ENCODE measurements at places on chromosomes 2 and 18.

GRCh38 chr2:27400348-27401135 lies 8.8 kb downstream of the PPM1G start:
- DNase-seq: no peak

DNA sequence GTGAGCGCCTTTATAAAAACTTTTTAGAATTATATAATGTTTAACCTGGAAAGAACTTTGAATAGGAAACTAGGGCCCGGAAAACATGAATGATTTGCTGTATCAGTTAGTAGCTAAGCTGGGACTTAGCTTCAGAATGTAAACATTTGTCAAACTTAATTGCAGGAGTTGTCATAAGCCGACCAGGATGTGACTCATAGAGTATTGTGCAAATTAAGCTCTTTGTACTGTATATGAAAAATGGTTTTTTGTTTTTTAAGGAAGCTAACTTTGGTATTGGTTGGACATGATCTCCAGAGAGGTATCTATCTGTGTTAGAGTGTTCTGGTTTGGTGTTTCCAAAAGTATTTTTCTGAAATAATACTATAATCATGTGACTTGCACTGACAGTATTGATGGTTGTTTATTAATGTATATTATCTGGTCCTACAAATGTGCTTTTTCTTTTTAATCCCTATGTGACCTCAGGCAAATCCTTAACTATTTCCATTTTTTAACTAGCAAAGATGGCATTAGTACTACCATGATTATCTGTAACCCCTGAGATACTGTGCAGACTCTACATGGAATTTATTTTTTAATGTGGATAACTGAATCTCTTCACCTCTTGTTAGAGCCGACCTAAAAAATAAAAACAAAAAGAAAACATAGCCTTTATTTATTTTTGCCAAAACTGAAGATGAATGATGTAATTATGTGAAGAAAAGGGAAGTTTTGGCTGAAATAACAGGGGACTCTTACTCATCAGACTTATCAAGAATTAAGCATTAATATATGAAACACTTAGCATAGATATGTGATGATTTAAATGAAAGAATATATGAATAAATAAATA lies 11.7 kb downstream of the YIPF4 start:
- DNase-seq: peak; percentile 31

DNA sequence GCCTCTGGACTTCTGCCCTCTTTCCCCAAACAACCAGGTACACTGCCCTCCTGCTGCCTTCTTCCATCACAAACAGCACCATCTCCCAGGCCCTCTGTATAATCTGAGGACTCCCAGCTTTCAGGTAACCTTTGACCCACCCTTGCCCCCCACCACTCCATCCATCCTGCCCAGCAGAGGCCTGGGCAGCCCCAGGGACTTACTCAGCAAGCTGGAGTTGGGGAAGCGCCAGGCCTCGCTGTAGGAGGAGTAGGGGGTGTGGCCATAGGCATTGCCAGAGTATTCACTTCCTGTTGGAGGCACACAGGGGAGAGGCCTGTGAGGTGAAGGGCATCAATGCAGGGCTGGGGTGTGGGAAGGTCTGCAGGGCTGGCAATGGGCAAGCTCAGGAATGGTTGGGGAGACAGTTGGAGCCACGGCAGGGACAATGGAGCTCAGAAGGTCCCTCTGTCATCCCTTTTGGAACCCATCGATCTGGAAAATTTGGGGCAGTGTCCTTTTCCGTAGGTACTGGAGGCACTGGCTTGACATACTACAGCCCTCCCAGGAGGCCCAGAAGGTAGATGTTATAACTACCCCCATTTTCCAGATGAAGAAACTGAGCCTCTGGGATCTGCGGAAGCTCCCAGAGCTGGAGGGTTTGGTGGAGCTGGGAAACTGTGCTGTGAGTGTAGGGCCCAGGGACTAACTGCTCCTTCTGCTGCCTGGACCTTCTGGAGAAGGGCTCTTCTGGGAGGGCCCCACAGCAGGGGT lies 46.3 kb downstream of the PSD4 start:
- DNase-seq: peak; percentile 55

- no peak for DNase-seq
Measured at GRCh38 chr2:179953359-179953758, 53.7 kb downstream of the CWC22 start.

GRCh38 chr2:19790291-19790690 lies 111.5 kb downstream of the TTC32 start:
- DNase-seq: no peak

GRCh38 chr2:206915121-206915520 lies 24.2 kb upstream of the CPO start:
- DNase-seq: peak; percentile 69

GRCh38 chr18:45168866-45169600 lies 446.2 kb upstream of the SLC14A2 start:
- no peak for DNase-seq

GRCh38 chr2:105934467-105934866 lies 189.8 kb downstream of the NCK2 start:
- no peak for DNase-seq

- no peak for DNase-seq
Measured at GRCh38 chr2:38016219-38016618, 59.7 kb downstream of the CYP1B1 start.

GRCh38 chr2:100289020-100289419 lies 33.3 kb downstream of the LONRF2 start:
- DNase-seq: no peak

DNA sequence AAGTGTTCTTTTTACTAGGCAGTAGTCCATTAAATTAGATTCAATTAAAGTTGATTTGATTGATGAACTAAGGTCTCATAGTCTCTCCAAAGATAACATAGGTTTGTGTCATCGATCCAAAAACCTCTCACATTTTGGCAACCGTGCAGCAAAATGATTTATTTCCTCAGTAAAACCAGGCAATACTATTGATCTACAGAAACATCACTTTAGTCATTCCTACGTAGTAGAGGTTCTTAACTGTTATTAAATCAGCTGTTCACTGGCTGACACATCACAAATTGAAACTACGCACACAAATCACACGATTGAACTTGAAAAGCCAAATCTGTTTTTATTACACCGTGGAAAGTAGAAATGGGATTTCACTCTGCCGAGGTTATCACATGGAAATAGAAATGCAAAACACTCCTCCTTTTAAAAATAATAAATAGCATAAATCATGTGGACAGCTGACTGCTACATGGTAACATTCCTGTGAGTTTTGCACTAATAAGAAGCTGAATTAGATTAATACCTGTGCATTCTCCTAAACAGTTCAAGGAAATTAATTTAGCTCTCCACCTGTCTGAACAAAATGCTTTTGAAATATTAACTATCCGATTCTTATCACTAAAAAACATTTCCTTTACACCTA lies 262.5 kb downstream of the CDH20 start:
- DNase-seq: no peak

GRCh38 chr2:129459200-129459876 lies 520.1 kb upstream of the RAB6C start:
- no peak for DNase-seq

- peak; percentile 37 for DNase-seq
Measured at GRCh38 chr2:88054782-88055370, 707 bp downstream of the KRCC1 start.

GRCh38 chr2:81645745-81646301 lies 1341.3 kb upstream of the LRRTM1 start:
- DNase-seq: no peak

DNA sequence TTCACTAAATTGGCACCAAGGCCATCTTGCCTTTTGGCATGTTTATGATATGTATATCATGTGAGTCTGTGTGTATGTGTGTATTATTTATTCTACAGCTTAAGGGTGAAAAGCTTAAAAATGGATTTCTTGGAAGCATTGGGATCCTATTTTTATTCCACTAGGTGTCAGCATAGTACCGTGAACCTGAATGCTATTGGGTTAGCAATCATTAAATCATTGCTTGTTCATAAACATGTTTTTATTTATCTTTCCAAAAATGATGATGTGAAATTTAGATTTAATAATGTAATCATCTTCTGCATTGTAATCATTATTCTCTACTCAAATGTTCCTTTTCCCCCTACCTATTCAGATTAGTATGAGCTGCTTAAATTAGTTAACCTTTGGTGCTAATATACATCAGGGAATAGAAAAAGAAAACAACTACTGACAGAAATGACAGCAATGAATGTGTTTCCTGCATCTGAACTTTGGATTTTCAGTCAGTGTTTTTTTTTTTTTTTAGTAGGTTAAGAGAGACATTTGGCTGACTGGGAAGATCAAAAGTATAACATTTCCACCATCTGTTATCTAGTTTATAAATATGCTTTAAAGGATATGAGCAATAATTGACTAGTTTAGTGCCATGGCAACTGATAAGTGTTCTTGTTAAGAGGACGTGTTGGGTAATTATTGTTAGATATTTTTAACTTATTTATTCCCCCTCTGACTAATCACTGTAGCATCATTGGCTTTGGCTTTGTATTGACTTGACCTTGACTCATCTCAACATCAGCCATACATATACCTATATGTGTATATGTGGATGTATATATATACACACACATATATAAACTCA lies 14.1 kb upstream of the ZSWIM2 start:
- DNase-seq: peak; percentile 50

DNA sequence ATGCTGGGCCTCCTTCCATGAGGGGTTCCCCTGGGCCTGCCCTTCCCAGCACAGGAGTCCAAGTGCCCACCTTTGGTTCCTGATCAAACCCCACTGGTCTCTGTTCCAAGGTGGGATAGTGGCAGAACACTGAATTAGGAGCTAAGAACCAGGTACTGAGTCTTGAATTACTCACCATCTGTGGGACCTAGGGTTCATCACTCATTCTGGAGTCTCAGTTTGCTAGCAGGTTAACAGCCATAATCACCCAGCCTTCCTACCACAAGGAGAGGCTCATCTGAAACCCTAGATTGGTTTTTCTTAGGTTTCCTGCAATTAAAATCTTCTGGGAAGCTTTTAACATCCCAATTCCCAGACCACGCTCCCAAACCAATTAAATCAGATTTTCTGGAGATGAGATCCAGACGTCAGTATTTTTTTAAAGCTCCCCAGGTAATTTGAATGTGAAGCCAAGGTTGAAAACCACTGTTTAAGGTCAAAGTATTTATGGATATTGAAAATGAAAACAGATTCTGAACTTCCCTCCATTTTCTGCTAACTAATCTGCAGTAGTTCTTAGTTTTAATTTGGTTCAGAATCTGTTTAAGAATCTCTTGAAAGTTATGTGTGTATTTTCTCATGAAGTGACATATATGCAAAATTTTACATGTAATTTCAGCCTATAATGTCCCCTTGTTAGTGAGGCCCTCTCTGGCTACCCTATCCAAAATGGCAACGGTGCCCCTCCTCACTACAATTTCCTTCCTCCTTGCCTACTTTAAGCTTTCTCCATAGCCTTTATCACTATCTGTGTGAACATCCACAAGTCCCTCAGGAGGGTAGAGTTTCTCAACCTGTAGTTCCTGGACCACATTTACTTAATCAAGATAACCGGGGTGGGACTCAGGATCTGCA lies 166.5 kb upstream of the CXCR4 start:
- no peak for DNase-seq

GRCh38 chr2:140601342-140601741 lies 1529.5 kb downstream of the LRP1B start:
- no peak for DNase-seq

DNA sequence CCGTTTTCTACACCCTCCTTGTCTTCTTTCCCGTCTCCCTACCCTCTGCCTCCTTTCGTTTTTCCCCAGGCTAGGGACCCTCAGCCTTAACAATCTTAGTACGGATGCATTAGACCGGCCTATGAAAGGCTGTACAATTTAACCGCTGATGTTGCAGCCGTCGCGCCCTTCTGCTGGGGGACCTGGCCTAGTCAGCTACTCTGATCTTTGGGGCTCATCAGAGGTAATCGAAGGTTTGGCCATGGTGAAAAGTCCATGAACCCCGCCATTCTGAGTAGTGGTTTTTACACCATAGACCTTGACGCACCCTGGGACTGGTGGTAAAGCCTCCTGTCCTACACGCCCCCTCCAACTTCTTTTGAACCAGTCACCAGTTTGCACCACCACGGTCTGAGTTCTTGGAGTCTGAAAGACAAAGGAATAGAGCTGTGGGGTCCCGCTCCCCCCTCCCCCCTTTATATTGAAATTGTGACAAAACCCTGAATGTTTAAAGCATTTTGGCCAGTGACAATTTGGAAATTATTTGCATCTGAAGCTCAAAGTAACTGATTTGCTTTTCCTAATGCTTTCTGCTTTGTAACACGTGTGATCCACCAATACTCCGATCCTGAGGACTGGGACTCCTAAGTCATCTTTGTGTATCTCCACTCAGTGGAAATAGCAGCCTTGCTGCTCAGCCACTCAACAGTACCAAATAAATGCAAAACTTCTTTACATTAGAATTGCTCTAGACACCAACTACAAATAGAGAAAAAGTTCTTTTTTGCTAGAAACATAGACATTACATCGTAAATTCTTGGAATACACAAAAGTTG lies 642 bp upstream of the SRSF7 start:
- DNase-seq: no peak

GRCh38 chr2:216362730-216363129 lies 9.6 kb downstream of the MARCHF4 start:
- no peak for DNase-seq

- peak; percentile 63 for DNase-seq
Measured at GRCh38 chr18:2914881-2915240, 68.1 kb downstream of the EMILIN2 start.

DNA sequence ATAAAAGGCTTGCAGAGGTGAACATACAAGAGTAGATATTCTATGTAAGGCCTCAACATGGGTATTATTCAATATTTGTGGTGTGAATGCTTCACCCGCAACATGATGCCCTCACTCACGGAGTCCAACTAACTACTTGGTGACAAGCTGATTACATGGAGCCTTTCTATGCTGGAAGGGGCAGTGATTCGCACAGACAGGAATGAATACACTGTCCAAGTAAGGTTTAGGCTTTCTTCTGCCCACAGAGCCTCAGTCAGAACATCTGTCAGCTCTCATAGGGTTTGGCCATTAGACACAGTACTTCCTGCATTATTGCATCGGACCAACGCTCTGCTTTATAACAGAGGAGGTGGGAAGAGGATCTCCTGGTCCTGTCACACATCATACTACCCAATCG lies 80.3 kb upstream of the SLC35G4 start:
- DNase-seq: no peak

GRCh38 chr18:56516789-56517188 lies 121.6 kb downstream of the TXNL1 start:
- DNase-seq: peak; percentile 76

DNA sequence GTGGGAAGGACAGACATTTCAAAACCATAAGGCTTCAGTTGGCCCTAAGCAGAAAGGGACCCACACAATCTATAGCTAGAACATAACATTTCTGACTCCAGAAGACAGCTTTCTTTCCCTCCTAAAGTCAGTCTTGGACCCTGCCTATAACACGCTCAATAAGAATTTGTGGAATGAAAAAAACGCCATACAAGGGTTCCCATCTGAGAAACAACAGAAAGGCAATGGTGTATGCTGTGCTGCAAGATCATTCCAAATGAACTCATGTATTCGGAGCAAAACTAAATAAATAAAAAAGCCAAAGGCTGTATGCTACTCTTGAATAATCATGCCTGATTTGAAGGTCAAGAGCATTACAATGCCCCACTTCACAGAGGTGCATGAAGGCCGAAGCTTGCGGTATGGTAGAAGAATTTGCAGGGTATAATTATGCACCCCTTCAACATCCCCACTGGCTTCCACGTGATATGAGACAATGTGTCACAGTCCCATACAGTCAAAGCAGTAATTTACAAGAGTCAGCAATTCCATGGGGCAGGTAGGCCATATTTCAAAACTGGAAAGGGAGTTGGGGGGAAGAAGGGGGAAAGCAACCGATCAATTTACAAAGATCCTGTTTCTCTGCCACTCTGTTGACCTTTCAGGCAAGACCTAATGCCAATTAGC lies 61.4 kb upstream of the SLC14A2 start:
- no peak for DNase-seq

Data from GM03348 (cell line).